GM13976 (cell line): ENCODE measurements at places on chromosomes 13 and 19.

DNA sequence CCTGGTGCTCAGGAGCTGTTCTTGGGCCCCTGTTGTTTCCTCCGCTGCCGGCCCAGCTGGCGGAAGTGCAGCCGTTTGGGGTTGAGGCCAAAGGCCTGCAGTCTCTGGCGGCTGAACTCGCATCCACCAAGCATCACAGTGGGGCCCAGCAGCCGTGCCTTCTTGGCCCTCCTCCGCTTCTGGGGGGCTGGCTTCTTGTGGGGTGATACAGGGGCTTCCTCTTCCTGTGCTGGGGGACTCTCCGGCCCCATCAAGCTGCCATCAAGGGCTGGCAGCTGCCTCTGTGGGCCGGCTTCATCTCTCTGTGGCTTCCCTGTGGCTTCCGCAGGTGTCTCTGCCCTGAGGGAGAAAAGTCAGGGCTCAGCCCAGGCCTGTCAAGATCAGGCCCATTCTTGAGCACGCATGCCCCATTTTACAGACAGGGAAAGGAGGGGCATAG lies 10.3 kb downstream of the ATG4D start:
- peak; percentile 80 for DNase-seq

DNA sequence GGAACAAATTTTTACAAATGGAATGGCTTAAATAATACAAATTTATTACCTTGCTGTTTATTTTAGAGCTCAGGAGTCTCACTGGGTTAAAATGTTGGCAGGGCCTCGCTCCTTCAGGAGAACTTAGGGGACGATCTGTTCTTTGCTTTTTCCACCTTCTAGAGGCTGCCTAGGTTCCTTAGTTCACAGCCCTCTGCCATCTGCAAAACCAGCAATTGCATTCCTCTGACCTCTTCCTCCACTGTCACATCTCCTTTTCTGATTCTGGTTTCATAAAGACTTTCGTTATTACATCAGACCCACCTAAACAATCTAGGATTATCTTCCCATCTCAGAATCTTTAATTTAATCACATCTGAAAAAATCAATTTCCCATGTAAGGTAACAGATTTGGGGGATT lies 249.6 kb upstream of the SPRY2 start:
- DNase-seq: no peak

DNA sequence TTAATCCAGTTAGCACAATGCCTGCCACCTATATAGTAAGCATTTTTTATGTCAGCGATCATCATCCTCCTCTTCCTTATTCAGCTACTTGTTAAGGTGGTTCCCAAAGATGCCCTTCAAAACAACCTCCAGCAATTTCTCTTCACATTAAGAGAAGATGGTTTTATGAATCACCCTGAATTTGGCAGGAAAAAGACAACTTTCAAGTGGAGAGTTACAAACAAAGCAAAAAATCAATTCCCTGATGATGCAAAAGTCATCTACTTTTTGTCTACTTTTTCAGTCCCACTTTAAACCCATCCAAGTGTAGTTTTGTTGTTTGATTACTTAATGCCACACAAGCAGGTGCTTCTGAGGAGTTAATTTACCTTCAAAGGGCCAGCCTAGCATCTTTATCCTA lies 139.1 kb upstream of the SERP2 start:
- no peak for DNase-seq

DNA sequence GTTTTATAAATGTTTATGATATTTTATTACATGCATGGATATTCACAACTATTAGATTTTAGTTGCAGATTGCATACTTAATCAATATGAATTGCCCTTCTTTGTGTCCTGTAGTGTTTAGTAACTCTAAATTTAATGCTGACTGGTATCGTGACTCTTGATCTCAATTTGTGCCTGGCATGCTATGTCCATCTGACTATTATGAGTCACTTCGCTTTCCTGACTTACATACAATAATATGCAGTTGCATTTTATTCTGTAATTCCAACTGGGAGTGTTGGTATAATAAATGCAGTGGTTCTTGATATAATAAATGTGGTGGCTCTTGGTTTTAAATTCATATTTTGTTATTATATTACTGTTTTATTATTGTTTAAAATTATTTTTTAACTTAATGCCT lies 277.5 kb downstream of the LIG4 start:
- DNase-seq: no peak

- DNase-seq: no peak
Observed at GRCh38 chr13:94548821-94549231, 47.1 kb downstream of the TGDS start.

DNA sequence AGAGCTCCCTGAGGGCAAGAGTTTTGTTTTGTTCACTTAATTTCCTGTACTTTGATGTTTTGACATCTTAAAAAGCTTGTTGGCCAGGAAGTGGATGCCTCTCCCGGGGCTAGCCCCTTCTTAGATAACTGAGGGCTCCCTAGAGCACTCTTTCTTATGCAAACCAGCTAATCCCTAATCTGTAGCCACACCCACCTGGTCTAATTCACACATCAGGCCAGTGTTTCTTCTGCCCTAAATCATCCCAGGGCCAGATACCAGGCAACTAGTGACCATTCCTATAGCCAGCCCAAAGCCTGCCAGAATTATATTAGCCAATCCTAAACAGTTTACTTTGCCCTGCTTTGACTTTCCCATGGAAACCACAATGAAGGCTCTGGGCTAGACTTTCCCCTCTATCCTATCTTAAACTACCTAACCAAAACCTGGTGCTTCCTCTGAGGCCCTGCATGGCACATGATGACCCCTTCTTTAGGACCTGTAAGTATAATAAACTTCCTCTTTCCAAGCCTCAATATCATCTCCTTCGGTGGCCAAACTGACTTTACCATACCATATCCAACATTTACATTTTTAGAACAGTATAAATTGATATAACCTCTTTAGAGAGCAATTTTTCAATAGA lies 24.8 kb downstream of the WBP4 start:
- DNase-seq: no peak
